CD4-positive, alpha-beta T cell treated with Interleukin-15 for 4 hours (primary cell): ENCODE measurements at places on chromosomes 2 and 18.

GRCh38 chr2:67055387-67056304 lies 341.5 kb upstream of the ETAA1 start:
- DNase-seq: no peak

DNA sequence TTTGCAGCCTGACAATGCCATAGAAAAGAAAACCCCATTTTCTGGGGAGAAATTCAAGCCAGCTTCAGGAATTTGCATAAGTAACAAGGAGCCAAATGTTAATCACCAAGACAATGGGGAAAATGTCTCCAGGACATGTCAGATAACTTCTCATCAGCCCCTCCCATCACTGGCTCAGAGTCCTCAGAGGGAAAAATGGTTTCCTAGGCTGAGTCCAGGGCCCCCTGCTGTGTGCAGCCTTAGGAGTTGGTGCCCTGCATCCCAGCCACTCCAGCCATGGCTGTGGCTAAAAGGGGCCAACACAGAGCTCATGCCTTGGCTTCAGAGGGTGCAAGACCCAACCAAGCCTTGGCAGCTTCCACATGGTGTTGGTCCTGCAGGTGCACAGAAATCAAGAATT lies 63.7 kb upstream of the FANCL start:
- no peak for DNase-seq

DNA sequence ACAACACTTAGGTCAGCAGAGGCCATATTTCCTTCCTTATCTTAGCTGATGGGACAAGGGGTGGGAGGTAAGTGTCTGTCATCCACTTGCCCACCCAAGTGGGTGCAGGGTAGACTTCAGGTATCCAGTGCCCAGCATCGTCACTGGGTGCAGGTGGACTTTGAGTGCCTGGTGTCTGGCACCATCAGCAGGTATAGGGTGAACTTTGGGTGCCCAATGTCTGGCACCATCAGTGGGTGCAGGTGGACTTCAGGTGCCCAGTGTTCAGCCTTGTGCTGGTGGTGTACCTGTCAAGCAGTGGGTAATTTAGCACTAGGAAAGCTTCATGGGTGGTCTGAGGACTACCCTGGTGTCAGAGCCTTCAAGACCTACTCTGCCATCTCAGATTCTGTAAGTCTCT lies 175.6 kb downstream of the SEPTIN10 start:
- DNase-seq: no peak

- DNase-seq: no peak
Measured at GRCh38 chr2:144158096-144158495, 361.8 kb downstream of the ZEB2 start.

- no peak for DNase-seq
Measured at GRCh38 chr2:158797963-158798700, 3.0 kb downstream of the DAPL1 start.

DNA sequence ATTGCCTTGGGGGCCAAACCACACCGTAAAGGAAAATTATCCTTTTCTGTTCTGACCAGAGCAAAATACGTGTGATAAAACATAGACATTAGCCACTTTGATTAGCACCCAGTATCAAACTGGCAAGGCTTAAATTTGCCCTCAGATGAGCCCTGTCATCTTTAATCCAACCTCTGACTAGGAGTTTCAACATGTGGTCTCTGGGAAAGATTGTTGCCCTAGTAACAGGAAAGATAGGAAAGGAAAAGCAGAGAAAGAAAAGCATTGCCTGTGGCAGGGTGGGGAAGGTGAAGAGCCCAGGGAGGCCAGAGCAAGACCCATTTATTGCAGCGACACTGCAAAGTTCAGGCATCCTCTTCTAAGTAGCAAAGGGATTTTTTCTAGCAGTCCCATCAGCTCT lies 181.5 kb upstream of the SCN7A start:
- DNase-seq: no peak

GRCh38 chr2:135773319-135773718 lies 31.7 kb downstream of the UBXN4 start:
- DNase-seq: no peak

DNA sequence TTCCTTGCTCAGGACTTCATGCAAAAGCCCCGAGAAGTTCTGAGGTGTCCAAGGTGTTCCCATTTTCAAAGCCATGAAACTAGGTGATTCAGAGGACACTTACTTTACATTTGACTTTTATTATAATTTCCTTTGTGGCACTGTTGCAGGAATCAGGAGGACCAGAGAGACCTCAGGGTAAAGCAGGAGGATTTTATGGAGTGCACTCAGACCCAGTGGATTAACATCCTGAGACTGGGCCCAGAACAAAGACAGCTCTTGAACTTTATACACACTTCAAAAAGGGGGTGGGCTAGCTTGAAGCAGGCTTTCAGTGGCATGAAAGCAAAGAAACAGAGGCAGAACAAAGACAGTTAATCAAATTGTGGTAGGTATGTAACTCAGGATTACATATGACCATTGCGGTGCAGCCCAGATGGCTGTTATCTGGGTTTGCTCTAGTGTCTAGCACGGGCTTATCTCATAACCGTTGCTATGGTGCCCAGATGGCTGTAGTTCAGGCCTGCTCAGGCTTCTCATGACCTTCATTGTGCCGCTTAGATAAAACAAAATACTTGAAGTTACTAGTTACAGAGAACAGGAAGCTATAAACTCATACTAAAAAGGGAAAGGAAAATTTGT lies 39.4 kb downstream of the TMEM182 start:
- no peak for DNase-seq

DNA sequence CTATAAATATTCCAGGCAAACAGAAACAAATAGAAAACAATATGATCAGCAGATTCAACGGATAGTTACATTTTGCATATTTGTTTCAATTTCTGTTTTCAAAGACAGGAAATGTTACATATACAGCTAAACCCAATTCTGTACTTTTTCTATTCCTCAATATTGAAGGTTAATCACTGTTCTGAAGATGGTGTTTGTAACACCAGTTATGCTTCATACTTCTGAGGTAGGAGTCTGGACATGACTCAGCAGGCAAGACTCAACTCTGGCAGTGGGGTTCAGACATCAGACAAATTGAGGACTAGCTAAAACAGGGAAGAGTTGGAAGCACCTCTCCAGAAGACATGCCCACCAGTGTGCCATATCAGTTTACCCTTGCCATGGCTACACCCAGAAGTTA lies 16.6 kb downstream of the SERPINB13 start:
- DNase-seq: no peak

GRCh38 chr18:36692921-36693332 lies 135.9 kb downstream of the TPGS2 start:
- DNase-seq: no peak

GRCh38 chr2:60064687-60065389 lies 488.6 kb downstream of the BCL11A start:
- DNase-seq: no peak

DNA sequence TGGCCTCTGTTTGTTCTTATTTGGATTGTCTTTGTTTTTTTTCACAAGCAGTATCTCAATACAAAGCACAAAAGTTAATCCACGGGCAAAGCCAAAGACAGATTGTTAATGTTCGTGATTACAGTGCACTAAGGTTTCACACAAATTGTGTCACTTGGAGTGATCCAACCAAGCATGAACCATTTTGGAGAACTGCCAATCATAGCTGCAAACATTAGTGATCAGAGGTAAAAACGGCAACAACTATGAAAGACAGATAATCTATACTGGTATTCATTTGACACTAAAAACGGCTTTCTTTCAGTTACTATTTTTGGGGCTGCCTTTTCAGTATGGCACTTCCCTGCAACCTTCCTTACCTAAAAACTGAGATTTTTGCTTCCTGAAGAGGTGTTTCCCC lies 213.1 kb upstream of the GULP1 start:
- no peak for DNase-seq

DNA sequence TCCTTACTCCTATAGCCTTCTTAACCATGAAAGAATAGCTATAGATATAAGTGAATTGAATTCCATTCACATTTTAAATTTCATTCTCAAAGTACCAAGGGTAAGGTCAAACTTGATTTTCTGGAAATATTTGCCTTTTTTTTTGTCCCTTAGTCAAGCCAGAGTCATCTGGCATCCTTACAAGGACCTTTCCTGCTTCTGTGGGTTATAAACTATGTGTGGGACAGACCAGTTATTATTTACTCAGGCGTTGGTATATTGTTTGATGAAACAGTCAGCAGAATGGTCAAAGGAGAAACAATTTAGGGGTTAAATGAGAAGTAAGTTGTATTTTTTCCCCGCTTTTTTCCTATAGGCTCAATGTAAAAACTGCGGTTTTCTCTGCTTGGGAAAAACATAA lies 1103.2 kb upstream of the ZEB2 start:
- DNase-seq: no peak

GRCh38 chr2:8337321-8337720 lies 344.5 kb upstream of the ID2 start:
- DNase-seq: peak; percentile 48

DNA sequence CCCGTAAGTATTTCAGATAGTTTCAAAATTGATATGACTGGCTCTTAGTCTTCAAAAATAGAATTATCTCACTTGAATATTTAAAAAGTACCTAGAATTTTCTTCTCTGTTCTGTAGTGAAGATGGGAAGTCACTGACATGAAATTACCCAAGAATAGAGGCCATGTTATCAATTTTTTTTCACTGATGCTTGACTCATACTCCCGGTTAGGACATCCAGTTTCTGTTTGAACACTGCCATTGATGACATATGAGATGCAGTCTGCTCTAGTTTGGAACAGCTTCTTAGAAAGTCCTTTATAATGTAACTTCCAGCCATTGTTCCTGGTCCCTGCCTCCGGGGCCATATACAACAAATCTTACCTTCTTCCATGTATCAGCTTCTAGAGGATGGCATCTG lies 26.0 kb downstream of the MAP3K20 start:
- DNase-seq: no peak
